ENCODE measurements at places on chromosomes 12 and 14.

DNA sequence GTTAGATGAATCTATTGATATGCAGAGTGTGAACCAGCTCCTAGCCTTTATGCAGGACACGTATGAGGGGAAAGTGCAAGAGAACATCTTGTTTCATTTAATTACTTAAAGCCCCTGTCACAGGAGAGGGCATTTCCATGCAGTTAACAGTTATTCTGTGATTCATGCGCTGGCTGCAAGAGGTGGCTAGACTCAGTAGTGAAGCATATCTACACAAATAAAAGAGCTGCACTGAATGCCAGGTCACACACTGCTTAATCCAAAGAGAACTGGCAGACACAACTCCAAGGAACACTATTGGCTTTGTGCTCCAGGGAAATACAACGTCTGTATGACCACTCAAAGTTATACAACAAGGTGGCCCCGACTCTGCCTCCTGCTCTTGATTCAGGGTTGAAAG, 394.1 kb downstream of the C12orf75 start:
- DNase-seq, result peak; percentile 60

DNA sequence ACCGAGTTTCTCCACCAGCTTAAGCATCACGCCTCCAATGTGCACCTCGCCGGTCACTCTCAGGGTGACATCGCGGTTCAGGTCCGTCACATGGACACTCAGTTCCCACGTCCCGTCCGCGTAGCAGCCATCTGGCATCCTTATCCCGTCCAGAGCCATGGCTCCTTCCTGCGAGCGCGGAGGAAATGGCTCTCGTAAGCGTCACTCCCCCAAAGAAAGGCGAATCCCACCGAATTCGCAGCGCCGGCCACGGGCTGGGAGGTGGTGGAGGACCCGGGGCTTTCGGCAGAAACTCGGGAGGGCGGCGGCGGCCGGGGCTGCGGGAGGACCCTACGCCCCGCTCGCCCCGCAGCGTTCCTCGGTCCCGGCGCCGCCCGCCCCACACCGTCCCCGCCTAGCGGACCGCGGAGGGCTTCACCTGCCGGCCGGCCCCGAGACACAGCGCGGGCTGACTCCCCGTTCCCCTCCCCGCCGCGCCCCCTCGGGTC, 396 bp downstream of the FERMT2 start:
- peak; percentile 41 for DNase-seq

DNA sequence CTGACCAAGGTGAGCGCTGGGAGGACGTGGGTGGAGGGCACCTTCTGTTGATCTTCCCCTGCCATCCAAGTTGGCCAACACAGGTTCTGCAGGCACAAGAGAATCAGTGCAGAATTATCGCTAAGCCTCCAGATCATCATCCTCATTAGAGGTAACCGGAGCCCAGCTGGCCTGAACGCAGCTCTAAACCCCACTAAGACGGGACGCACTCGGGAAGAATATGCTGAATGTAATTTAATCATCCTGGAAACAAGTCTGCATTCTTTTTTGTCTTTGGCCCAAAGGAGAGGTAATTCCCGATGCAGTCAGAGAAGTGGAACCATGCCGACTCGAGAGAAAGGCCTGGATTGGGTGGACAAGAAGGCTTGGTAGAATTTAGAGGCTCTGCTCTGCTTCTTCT, 111.0 kb upstream of the GSC start:
- DNase-seq, result no peak

GRCh38 chr12:132537049-132537448, 47.1 kb downstream of the FBRSL1 start:
- DNase-seq, result no peak

GRCh38 chr14:83870546-83871270, 1659.2 kb upstream of the FLRT2 start:
- DNase-seq, result no peak

- DNase-seq, result peak; percentile 10
Observed at GRCh38 chr12:119060847-119061796, 79.8 kb downstream of the SRRM4 start.

DNA sequence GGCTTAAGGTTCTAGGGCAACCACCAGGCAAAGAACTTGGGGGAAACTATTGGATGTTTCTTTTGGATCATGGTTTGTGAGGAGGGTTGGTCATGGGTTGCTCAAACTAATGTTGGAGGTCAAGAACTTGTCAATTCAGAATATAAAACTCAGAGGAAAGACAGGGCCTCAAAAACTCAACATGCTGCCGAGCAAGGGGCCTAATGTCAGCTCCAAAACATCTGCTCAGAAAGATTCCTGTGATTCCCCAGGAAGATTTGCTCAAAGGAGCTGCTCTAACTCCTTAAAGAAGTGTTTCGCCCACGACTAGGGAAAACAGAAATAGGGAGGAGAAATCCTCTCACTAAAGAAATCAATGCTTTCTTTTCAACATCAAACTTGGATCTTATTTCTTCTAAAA, 3.7 kb upstream of the IGF1 start:
- no peak for DNase-seq

DNA sequence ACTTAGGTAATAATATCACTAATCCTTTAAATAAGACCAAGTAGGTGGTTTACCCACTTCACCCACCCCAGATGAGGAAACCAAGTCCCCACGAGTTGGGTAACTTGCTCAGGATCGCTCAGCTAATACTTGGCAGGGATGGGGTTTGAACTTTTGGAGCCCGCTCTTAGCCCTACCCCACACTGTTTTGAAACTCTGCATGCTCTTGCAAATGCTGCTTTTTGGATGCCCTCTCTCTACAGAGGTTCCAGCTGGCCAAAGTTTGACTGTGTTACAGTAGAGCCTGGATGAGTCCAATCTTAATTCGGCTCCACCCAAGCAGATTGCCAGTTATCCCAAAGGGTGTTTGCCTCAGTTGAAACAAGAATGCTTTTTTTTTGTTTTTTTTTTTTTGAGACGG, 6.8 kb downstream of the PLEKHG3 start:
- DNase-seq, result no peak

GRCh38 chr12:114269153-114269552, 136.8 kb downstream of the TBX5 start:
- no peak for DNase-seq

- peak; percentile 21 for DNase-seq
Observed at GRCh38 chr12:25497021-25497420, 56.1 kb downstream of the LMNTD1 start.

GRCh38 chr14:105519946-105520698, 6.3 kb upstream of the TMEM121 start:
- DNase-seq, result no peak

- peak; percentile 56 for DNase-seq
Observed at GRCh38 chr12:46456356-46457334, 84.1 kb upstream of the SLC38A2 start.

DNA sequence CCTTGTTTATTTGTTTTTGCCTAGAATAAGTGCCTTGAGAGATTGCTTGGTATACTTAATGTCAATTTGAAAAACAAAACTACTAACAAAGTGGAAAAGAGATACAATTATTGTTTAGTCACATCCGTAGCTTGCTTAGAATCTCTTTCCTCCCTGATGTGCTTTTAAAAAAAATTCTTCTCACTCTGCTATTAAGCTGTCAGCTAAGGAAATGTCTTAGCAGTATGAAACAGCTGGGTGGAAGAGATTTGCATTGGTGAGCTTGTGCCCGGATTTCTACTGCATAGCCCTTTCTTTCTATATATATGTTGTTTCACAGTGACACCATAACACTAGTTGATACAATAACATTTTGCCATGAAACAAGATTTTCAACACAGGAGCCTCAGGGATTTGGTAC, 229.4 kb upstream of the RGS6 start:
- DNase-seq, result no peak

GRCh38 chr12:16526693-16527092, 79.3 kb downstream of the LMO3 start:
- DNase-seq, result peak; percentile 60

GRCh38 chr12:119204671-119205285, 26.0 kb downstream of the HSPB8 start:
- no peak for DNase-seq

- DNase-seq, result no peak
Observed at GRCh38 chr14:61477712-61478462, 156.5 kb downstream of the PRKCH start.

GRCh38 chr14:97458661-97459579, 661.7 kb downstream of the VRK1 start:
- no peak for DNase-seq

- no peak for DNase-seq
Observed at GRCh38 chr14:56099081-56099797, 19.0 kb upstream of the PELI2 start.

DNA sequence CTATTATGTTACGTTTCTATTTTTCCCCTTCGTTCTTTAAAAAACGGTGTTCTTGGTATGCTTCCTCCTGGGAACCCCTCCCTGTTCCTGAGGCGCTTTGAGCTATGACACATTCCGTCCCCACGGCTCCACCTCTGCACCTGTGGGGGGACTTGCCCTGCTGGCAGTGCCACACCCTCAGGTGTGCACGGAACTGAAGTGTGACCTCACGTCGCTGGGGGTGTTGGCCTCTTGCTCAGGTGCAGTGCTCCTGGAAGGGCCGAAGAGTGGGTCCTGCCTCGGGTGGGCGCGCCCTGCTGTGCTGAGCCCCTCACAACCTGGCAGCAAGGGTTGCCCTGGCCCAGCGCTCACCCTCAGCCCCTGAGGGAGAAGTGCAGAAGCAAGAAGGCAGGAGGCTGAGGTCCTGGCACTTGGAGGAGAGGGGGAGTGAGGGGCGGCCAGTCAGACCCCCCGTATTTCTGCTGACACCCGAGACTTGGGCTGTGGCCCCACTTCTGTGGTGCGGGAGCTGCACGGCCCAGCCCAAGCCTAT, 4.9 kb downstream of the AMN start:
- no peak for DNase-seq

- DNase-seq, result peak; percentile 96
Observed at GRCh38 chr12:11798856-11799501, 149.5 kb downstream of the ETV6 start.

GRCh38 chr14:54332490-54332889, 64.3 kb upstream of the CDKN3 start:
- DNase-seq, result no peak

DNA sequence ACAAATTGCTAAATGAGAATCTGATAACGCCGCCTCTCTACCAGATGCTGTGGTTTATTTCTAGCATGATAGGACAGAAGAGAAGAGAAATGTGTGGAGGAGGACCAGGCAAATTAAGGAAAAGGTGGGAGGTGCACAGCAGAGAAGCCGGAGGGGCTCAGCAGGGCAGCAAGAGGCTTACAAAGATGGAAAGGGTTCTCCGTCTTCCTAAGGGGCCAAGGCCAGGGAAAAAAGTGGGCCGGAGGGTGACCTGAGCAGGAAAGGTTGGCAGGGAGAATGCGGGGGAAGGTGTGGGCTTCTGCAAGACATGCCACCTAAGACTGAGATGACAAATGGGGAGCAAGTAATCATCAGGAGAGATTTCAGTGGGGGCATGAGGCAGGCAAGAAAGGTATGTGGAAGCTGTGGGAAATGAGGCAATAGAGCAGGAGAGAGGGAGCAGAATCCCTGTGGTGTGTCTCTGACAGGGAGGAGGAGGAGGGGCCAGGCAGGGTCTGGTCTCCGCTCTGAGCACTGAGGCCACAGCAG, 18.7 kb downstream of the MANSC1 start:
- peak; percentile 45 for DNase-seq

DNA sequence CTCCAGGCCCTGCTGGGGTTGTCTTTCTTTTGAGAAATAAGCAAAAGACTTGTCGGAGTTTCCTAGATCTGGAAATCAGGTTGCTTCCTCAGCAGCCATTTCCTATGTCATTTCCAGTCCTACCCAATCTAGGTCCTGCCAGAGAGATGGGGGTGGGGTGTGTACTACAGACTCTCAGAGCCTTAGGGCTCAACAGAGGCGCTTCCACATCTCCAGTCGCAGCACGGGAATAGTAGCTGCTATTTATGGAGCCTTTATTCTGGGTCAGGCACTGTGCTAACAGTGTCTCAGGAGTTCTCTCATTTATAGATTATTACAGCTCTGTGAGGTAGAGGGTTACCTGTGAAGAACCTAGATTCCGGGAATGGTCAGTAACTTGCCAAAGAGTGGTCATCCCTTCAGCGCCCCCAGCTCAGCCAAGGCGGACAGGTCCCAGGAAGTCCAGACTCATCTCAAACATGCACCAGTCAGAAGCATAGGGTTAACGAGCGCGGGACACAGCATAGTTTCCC, 21.9 kb downstream of the DHRS2 start:
- no peak for DNase-seq

DNA sequence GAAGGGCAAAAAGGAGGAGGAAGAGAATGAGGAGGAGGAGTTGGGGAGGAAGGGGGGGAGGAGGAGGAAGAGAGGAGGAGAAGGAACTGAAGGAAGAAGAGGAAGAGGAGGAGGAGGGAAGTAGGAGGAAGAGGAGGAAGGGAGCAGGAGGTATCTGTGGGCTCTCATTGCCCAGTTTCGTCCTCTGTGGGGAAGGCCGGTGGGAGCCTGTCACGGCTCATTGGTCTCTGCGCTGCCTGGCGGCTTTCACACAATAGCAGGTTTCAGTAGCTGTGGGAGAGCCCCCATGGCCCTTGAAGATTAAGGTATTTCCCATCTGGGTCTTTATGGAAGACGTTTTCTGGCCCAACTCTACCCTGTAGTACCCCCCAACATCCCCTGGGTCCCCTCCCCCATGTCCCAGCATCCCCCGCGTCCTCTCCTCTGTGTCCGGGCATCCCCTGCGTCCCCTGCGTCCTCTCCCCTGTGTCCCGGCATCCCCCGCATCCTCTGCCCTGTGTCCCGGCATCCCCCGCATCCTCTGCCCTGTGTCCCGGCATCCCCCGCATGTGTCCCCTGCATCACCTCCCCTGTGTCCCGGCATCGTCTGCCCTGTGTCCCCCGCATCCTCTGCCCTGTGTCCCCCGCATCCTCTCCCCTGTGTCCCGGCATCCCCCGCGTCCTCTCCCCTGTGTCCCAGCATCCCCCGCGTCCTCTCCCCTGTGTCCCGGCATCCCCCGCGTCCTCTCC, 278.2 kb upstream of the SFSWAP start:
- DNase-seq, result no peak

DNA sequence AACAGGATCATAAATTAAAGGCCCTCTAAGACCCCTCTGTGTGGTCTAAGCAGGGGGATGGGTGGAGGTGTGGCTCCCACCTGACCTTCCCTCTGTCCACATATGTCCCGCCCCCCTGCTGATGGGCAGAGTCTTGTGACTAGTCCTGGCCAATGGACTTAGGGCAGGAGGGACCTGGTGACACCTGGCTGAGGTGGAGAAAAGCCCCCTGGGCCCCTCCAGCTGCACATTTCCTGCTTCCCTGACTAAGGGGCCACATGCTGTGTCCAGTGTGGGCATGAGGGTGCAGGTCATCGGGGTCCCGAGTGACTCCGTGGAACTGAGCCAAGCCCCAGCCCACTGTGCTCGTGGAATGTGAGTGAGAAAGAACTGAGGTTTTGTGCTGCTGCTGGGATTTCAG, 254.7 kb downstream of the ADGRD1 start:
- no peak for DNase-seq

DNA sequence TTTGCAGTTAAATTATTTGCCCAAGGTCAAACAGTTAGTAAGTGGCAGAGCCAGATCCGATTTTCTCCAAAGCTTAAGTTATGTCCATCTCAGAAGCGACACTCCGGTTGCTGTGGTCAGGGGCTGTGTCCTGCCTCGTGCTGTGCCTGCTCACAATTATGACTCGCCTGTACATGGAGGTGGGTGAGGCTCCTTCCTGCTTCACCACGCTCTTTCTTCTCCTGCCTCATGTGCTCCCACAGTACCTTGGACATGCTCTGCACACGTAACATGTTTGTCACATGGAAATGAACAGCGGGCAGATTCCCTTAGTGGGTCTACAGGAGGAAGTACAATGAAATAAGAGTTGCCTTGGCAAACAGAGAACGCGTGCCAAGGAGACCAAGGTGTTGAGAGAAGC, 62.2 kb upstream of the CCND2 start:
- no peak for DNase-seq

All from fibroblast of skin of abdomen (primary cell).